Activated CD4-positive, alpha-beta T cell treated with anti-CD3 and anti-CD28 coated beads, Interleukin-2, amount 50 U/mL, for 4 hours (primary cell): ENCODE measurements at places on chromosomes 6 and 20.

DNA sequence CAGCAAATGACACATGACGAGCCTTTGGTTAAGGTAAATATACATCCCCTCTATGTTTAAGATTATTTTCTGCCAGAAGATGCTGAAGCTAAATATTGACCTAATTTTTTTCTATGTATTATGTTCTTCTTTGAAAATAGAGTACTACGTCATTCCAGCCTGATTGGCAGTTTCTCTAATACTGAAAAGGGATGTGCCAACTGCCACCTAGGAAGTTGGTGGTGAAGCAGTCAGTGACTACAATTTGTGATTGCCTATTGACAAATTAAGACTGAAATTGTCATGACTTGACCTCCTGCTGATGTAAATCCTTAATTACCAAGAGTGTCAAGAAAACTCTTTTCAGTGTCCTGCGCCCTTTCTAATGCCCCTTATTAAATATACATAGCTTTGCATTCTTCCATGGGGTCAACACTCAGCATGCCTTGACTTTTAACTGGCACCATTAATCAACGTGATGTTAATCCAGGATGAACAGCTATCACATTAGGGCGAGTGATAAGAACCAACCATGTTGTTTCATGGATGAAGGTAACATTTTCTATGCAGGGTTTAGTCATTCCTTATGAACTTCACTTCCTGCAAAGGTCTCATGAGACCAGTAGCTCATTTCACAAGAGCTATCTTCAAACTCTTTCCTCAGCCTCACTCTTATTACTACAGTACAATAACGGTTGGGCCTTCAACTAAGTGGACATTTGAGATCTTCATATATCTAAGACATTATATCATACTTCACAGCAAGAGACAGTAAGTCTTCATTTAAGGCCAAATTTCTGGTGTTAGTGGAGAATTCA, 22.5 kb upstream of the SGK1 start:
- no peak for DNase-seq

GRCh38 chr6:157677235-157677634, 145.8 kb upstream of the SNX9 start:
- no peak for DNase-seq

- DNase-seq = peak; percentile 79
These were observed at the start of gene DTNBP1 for GRCh38 chr6:15662326-15663129. TSS of gene DTNBP1 (minus strand) at chr6:15663028. CDS start at chr6:15662869, 159 bp downstream.

DNA sequence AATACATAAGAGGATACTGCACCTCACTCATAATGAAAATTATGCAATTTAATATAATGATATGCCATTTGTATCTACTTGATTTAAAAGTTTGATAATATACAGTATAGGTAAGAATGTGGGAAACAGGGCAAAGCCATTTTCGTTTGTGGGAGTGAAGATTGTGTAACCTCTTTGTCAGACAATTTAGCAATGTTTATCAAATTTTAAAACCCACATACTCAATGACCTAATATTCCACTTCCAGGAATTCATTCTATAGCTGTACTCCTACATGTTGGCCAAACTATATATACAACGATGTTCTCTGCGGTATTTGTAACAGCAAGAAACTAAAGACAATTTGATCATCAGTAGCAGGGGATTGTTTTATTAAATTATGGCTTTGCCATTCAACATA, 17.8 kb upstream of the FKBP5 start:
- DNase-seq = no peak

DNA sequence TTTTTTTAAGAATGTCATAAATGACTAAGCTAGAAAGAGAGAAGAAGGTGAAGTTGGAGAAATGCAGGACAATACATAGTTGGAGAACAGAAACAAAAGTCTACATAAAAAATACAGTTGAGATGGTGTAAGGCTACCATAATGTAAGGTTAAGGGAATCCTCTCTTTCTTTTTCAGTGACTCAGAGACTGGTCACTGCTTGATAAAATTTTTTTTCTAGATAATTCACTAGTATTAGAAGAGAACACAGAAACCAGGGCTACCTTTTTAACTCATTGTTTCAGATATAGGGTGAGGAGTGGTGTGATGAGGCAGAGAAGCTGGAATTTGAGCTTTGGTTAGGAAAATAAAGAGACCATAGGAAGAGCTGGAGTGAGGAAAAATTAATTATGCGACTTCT, 18.2 kb upstream of the EDN1 start:
- DNase-seq = no peak

GRCh38 chr6:45591306-45591705, 213.6 kb upstream of the SUPT3H start:
- no peak for DNase-seq

GRCh38 chr6:31422587-31422986, 19.2 kb downstream of the MICA start:
- DNase-seq = no peak

- no peak for DNase-seq
These were observed 149.7 kb upstream of the SGK1 start for GRCh38 chr6:134467620-134468019.

DNA sequence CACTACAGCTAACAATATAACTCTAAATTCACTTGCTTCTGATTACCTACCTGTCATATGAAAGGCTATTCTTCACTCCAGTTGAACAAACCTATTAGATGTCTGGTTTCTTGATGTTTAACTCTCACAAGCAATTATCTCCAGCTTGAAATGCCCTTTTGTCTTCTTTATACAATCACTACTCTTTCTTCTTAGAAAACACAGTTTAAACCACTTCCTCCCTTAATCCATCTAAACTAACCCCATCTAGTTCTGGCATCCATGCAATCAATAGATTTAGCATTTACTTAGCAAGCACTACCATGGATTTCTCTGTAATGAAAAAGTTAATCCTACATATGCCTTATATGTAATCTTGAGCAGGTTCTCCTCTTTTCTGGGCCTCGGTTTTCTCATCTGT, 127.3 kb downstream of the ATXN1 start:
- DNase-seq = no peak

- DNase-seq = no peak
These were observed 85.0 kb upstream of the LOC128125822 start for GRCh38 chr6:63487103-63487813.

DNA sequence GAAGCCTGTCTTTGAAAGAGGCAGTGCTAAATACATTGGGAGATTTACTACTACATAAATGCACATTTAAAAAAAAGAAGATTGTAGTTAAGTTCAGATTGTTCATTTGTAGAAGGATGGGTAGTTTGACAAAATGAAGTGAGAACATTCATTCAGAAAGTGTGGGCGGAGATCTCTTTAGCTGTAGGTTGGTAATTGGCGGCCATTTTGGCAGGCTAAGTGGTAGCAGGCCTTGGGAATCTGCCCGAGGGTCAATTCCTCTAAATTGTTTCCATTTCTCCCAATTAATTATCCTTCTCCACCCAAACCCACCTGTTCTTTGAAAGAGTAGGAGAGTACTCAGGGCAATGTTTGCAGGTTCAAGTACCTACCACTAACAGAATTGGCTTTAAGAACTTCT, 17.9 kb downstream of the SOX4 start:
- DNase-seq = no peak

DNA sequence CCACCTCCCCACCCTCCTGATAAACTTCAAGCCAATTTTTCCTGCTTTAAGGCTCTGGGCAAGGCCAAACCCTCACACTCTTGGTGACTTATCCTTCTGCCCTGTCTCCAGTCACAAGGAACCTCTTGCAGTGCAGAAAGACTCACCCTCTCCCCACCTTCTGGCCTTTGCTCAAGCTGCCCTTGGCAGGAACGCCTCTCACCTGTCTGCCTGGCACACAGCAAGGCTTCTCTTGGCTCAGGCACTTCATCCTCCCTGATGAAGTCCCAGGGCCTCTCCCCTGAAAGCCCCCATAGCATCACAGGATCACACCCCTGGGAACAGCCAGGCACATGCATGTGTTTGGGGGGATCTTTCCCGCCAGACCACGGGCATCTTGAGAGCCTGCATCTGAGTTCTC, 68.8 kb upstream of the NNAT start:
- DNase-seq = no peak

DNA sequence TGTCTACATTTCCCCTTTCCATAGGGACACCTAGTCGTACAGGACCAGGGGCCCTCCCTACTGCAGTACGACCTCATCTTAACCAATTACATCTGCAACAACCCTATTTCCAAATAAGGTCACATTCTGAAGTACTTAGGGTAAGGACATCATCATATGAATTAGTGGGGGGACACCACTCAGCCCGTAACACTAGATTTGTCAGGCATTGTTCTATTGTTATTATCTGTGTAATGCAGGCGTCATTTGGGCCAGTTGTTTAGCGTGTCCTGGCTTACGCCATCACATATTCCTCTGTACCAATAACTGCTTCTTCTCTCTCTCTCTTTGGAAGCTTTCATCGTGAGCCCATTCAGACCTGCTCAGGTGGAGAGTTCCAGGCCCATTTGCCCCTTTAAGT, 89.3 kb downstream of the CAP2 start:
- no peak for DNase-seq

GRCh38 chr6:121590916-121591315, 155.5 kb downstream of the GJA1 start:
- no peak for DNase-seq

GRCh38 chr20:55140631-55141030, 665.2 kb downstream of the DOK5 start:
- no peak for DNase-seq

GRCh38 chr6:113292646-113293422, 564.3 kb upstream of the MARCKS start:
- DNase-seq = no peak

DNA sequence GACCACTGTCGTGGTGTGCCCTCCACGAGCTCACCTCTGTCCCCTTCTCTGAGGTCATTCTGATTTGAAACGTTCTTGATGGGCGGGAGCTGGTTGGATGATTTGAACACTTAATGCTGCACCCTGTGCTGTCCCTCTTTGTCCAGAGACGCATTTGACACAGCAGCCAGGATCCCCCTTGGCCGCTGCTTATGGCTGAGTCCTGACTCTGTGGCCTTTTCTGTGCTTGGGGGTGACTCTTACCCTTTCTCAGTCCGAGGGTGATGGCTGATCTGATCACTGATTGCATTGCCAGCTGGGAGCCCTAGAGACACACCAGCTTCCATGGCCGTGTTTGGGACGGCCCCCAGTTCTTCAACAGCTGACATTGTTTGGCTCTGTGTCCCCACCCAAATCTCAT, 43.5 kb upstream of the FRMD1 start:
- no peak for DNase-seq

DNA sequence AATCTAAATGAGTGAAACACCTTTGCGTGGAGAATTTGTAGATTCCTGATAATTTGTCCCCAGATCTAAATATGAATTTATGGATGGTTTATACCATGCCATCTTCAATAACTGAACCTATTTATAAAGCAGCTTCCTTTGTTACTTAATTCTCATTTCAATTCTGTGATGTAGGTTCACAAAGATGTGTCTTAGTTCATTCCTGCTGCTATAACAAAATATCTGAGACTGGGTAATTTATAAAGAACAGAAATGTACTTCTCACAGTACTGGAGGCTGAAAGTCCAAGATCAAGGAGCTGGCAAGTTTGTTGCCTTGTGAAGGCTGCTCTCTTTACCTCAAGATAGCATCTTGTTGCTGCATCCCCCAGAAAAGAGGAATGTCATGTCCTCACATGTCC, 2.1 kb upstream of the TFB1M start:
- no peak for DNase-seq

DNA sequence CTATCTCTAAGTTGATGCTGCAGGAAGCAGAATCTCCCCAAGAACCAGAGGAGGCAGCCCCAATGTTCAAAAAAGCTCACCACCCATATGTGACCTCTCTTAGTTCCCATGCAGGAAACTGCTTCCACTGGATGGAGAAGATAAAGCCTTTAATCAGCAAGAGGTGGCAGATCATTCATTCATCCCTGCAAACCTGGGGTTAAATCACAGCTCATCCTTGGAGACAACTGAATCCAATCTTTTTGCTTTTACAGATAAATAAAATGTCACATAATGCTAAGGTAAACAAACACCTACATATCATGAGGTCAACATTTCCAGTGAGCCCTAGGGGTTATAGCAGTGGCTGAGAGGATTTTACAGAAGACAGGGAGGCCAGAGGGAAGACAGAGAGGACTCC, 112.7 kb upstream of the CD93 start:
- no peak for DNase-seq

DNA sequence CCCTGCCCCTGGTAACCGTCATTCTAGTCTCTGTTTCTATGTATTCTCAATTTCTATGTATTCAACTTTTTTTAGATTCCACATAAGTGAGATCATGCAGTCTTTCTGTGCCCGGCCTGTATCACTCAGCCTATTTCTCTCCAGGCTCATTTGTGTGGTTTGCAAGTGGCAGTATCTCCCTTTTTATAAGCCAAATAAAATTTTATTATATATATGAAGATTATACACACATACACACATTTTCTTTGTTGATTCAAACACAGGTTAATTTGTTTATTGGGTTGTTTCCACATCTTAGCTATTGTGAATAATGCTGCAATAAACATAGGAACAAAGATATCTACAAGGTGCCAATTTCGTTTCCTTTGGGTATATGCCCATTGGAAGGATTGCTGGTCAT, 571.7 kb downstream of the DHX35 start:
- DNase-seq = no peak

GRCh38 chr6:85483846-85484245, 34.0 kb downstream of the NT5E start:
- no peak for DNase-seq

- DNase-seq = no peak
These were observed 89.9 kb downstream of the RFPL4B start for GRCh38 chr6:112437058-112437457.

DNA sequence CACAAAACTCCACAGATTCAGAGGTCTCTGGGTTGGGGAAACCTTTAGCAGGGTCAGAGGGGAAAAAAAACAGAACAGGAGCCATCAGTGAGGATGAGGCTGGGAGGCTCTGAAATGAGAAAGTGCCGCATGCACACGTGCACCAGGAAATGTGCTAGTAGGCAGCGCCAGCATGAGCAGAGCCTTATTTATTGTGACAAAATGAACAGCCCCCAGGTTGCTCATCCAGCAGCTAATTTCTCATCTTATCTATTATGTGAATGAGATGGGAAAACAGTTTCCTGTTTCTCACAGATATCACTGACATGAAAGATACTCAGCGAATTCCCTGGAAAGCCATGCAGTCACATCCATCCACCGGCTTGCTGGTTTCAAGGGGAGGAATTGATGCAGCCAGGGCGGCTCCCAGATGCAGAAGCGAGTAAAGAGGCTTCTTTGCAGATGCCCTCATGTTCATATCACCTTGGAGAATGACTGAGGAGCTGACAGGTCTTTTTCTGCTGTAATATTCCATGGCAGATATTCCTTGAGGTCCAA, 176.1 kb downstream of the MBOAT1 start:
- DNase-seq = no peak

GRCh38 chr6:36217188-36217587, 20.6 kb downstream of the BRPF3 start:
- no peak for DNase-seq

GRCh38 chr6:1641343-1641885, 31.7 kb downstream of the FOXC1 start:
- DNase-seq = no peak
